ENCODE measurements at places on chromosomes 4 and X. TPM values are rescaled to one million over a fixed set of nuclear protein-coding genes. Genes with fewer than 3 reads are reported as not detected.
A peak's percentile ranks its signal among the peaks of the same experiment; 100 is the strongest.

Gene SSX4B
- not detected for total RNA-seq

DNA sequence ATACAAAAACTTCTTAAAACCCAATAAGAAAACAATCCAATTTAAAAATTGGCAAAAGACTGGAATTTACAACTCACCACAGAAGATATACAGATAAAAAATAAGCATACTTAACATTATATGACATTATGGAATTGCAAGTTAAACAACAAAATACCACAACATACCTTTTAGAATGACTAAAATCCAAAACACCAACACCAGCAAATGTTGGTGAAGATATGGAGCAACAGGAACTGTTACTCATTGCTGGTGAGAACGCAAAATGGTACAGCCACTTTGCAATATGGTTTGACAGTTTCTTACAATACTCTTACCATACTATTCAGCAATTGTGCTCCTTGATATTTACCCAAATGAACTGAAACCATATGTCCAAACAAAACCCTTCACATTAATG lies 112.4 kb downstream of the ADGRL3 start:
- H3K27ac ChIP-seq: no peak overlapping the region
- H3K36me3 ChIP-seq: no peaks in the 10 kb centered on the region
- H3K4me1 ChIP-seq: no peaks in the 10 kb centered on the region
- H3K4me3 ChIP-seq: no peak overlapping the region
- H3K27me3 ChIP-seq: no peaks in the 10 kb centered on the region
- DNase-seq: no peak

DNA sequence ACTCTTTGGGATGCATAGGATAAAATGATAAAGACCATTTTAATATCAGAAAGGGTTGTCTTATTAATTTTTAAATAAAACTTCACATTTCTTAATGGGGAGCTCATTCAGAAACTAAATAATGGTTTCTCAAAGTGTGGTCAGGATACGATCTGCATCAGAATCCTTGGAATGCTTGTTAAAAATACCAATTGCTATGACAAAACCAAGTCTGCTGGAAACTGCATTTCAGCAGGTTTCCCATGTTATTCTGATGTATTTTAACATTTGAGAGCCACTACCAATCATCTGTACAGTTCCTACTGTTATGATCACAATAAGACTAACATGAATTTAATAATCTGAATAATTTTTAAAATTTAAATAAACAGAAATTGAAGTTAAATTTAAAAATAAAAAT lies 115.1 kb downstream of the SOWAHB start:
- no peak overlapping the region for H3K4me3 ChIP-seq
- peaks cover 5% of the 10 kb centered on the region for H3K36me3 ChIP-seq
- peaks cover 3% of the 10 kb centered on the region for H3K4me1 ChIP-seq
- H3K27me3 ChIP-seq: no peaks in the 10 kb centered on the region
- H3K27ac ChIP-seq: no peak overlapping the region
- DNase-seq: no peak

Gene CT45A1
- not detected for total RNA-seq

Gene RPL34
- 967 TPM for total RNA-seq

DNA sequence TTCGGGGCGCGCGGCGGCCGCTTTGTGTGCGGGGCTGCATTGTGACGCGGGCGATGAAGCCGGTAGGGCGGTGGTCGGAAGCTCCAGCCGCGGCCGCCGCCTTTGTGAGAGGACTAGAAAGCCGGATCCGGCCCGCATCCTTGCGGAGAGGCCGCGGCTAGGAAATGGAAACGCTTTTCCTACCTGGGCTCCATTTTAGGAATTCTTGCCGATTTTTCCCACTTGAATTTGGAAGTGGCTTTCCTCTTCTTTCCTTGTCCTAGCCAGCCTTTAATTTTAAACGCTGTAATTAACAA lies 708 bp downstream of the TMSB4X start:
- peak overlapping the region; percentile 93 for H3K4me3 ChIP-seq
- no peaks in the 10 kb centered on the region for H3K27me3 ChIP-seq
- peak overlapping the region; percentile 99 for H3K27ac ChIP-seq
- H3K4me1 ChIP-seq: no peaks in the 10 kb centered on the region
- H3K36me3 ChIP-seq: no peaks in the 10 kb centered on the region
- no peak for DNase-seq

DNA sequence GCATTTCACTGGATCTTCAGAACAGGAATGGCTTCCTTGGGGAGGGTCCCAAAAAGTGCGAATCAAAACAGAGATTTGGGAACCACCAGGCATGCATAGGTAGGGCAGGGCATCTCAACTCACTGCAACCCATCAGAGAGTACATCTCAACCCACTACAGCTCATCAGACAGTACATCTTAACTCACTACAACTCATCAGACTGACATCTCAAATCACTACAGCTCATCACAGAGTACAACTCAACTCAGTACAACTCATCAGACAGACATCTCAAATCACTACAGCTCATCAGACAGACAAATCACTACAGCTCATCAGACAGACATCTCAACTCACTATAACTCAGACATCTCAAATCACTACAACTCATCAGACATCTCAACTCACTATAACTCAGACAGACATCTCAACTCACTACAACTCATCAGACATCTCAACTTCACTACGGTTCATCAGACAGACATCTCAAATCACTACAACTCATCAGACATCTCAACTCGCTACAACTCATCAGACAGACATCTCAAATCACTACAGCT lies 47.5 kb upstream of the CLDN34 start:
- no peaks in the 10 kb centered on the region for H3K36me3 ChIP-seq
- no peaks in the 10 kb centered on the region for H3K4me1 ChIP-seq
- no peaks in the 10 kb centered on the region for H3K27me3 ChIP-seq

Gene SNCA
- total RNA-seq: 11.2 TPM

- no peaks in the 10 kb centered on the region for H3K27me3 ChIP-seq
- H3K36me3 ChIP-seq: no peaks in the 10 kb centered on the region
- H3K27ac ChIP-seq: no peak overlapping the region
Observed at GRCh38 chrX:149131774-149132173, 373.3 kb downstream of the IDS start.

DNA sequence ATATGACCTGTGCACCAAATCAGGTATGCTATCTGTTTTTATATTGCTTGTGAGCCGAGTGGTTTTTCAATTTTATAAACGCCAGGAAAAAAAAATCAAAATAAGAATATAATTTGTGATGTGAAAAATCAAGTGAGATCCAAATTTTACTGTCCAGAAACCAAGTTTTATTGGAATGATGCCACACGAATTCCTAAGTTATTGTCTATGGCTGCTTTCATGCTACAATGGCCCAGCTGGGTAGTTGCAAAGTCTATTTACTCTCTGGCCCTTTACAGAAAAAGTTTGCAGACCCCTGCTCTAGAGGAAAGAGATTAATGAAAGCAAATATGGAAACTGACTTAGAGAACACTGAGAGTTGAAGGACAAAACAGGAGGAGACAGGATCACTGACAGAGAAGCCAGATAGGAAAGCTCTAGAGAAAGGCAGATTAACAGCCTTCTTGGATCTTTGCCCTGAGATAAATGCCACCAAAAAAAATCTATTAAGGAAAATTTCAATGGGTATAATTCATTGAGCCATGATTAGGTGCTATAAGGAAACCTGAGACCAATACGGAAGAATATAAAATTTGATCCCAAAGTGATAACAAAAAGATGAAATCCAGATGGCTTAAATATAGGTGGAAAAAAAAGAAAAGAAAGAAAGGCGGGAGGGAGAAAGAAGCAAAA lies 29.8 kb downstream of the PRSS12 start:
- DNase-seq: no peak
- no peak overlapping the region for H3K27ac ChIP-seq
- no peak overlapping the region for H3K4me3 ChIP-seq
- H3K27me3 ChIP-seq: no peaks in the 10 kb centered on the region
- no peaks in the 10 kb centered on the region for H3K4me1 ChIP-seq
- H3K36me3 ChIP-seq: no peaks in the 10 kb centered on the region

Gene DDX53
- total RNA-seq: not detected

- H3K27ac ChIP-seq: no peak overlapping the region
- H3K27me3 ChIP-seq: no peaks in the 10 kb centered on the region
- H3K36me3 ChIP-seq: no peaks in the 10 kb centered on the region
- no peak for DNase-seq
- no peaks in the 10 kb centered on the region for H3K4me1 ChIP-seq
Observed at GRCh38 chr4:141388481-141388880, 167.8 kb downstream of the ZNF330 start.

DNA sequence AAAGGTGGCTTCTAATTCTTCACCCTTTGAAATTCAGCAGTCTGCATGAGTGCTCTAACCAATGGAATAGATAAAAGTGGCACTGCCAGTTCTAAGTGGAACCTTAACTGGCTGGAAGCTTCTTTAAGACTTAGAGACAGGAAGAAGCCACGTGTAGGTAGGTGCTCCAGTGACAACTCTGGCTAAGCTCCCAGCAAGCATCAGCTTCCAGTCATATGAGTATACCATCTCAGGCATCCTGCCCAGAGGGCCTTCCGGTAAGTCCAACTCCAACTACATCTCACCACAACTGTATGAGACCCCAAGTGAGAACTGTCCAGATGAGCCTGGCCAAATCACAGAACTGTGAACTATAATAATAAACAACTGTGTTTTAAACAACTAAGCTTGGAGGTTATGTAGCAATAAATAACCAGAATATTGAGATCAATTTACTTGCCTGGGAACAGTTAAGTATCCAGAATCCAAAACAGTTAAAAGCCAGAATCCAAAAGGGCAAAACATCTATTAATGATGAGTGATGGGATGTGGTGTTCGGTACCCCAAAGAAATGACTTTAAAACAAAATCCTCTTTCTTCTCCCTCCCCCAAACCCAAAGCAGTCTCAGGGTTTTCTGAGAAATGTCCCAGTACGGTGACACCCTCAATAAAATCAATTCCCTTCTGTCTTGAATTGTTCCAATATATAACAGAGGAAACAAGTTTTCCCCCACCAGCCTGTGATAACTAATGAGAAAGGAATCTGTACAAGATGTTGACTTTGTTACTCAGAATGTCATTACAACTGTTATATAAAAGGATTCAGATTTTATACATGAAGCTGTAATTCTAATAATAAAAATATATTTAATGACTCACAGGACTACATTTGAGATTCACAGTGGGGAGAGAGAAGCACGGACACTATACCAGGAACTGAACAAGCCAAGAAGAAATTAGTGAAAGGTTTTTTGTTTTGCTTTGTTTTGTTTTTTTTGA lies 4.2 kb downstream of the TSPAN5 start:
- no peak overlapping the region for H3K27ac ChIP-seq
- no peak overlapping the region for H3K4me3 ChIP-seq
- no peaks in the 10 kb centered on the region for H3K27me3 ChIP-seq
- DNase-seq: no peak
- no peaks in the 10 kb centered on the region for H3K4me1 ChIP-seq

- H3K27ac ChIP-seq: no peak overlapping the region
- H3K27me3 ChIP-seq: no peaks in the 10 kb centered on the region
- H3K36me3 ChIP-seq: no peaks in the 10 kb centered on the region
- no peaks in the 10 kb centered on the region for H3K4me1 ChIP-seq
- H3K4me3 ChIP-seq: no peak overlapping the region
- no peak for DNase-seq
Observed at GRCh38 chr4:108210989-108211835, 42.5 kb upstream of the LEF1 start.

Gene CCNA2
- 2.6 TPM for total RNA-seq

DNA sequence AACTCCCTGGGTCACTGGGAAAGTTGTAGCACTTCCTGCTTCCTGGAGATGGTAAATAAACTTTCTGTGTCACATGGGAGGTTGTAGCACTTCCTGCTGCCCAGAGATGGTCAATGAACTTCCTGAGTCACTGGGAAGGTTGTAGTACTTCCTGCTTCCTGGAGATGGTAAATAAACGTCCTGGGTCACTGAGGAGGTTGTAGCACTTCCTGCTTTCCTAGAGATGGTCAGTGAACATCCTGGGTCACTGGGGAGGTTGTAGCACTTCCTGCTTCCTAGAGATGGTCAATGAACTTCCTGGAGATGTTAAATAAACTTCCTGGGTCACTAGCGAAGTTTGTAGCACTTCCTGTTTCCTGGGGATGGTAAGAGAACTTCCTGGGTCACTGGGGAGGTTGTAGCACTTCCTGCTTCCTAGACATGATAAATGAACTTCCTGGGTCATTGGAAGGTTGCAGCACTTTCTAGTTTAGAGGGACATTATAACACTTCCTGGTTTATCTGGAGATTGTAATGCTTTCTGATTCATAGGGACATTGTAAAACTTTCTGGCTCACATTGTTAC lies 62.3 kb upstream of the CD99 start:
- no peaks in the 10 kb centered on the region for H3K36me3 ChIP-seq
- H3K27ac ChIP-seq: no peak overlapping the region
- H3K4me3 ChIP-seq: no peak overlapping the region
- no peaks in the 10 kb centered on the region for H3K27me3 ChIP-seq
- no peaks in the 10 kb centered on the region for H3K4me1 ChIP-seq

GRCh38 chr4:53981567-53981966 lies 82.8 kb downstream of the CHIC2 start:
- no peaks in the 10 kb centered on the region for H3K27me3 ChIP-seq
- H3K4me3 ChIP-seq: no peak overlapping the region
- H3K27ac ChIP-seq: no peak overlapping the region
- no peaks in the 10 kb centered on the region for H3K36me3 ChIP-seq

GRCh38 chrX:123860983-123861382 lies 1.1 kb downstream of the XIAP start:
- no peaks in the 10 kb centered on the region for H3K36me3 ChIP-seq
- DNase-seq: no peak
- H3K4me1 ChIP-seq: no peaks in the 10 kb centered on the region
- no peaks in the 10 kb centered on the region for H3K27me3 ChIP-seq
- H3K4me3 ChIP-seq: peak overlapping the region; percentile 26
- H3K27ac ChIP-seq: no peak overlapping the region

GRCh38 chrX:99914635-99915034 lies 495.4 kb downstream of the PCDH19 start:
- no peaks in the 10 kb centered on the region for H3K4me1 ChIP-seq
- no peak overlapping the region for H3K27ac ChIP-seq
- no peaks in the 10 kb centered on the region for H3K36me3 ChIP-seq
- H3K4me3 ChIP-seq: no peak overlapping the region
- no peaks in the 10 kb centered on the region for H3K27me3 ChIP-seq

Gene CDX4
- total RNA-seq: not detected

DNA sequence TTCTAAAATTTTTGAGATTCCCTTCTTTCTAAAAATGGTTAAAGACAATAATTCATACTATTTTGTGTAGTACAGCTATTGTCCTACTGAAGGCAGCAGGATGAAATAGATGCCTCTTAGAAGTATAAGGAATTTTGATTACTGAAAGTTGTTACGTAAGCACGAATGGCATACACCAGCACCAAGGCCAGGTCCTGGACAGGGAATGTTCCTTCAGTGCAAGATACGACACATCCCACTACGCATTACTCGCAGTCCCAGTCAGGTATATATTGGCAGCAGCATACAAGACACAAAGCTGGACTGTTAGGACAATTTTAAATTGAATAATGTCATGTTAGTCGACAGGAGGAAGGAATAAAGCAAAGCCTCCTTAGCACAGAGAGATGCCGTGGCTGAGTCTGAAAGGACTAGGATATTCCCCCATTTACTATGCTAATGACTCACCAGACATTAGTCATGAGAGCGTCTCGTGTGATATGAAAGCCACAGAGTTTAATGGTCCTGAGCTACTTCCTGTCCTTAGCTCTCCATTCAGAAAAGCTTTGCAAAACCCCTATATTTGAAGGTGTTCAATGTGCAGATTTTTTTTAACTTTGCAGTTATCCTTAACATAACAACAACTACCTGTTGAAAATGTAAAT lies 504.3 kb downstream of the FAM133A start:
- H3K27ac ChIP-seq: no peak overlapping the region
- H3K36me3 ChIP-seq: no peaks in the 10 kb centered on the region
- DNase-seq: no peak
- no peaks in the 10 kb centered on the region for H3K27me3 ChIP-seq
- no peaks in the 10 kb centered on the region for H3K4me1 ChIP-seq

GRCh38 chr4:181301735-181302710 lies 941.2 kb upstream of the TENM3 start:
- no peaks in the 10 kb centered on the region for H3K27me3 ChIP-seq
- no peak overlapping the region for H3K27ac ChIP-seq
- H3K4me1 ChIP-seq: no peaks in the 10 kb centered on the region

Gene F8A3
- 4.1 TPM for total RNA-seq

Gene SYN1
- 1.5 TPM for total RNA-seq

Data from aorta (tissue), 5 donors.